GM10248 (cell line): ENCODE measurements at places on chromosomes 3 and 15.

DNA sequence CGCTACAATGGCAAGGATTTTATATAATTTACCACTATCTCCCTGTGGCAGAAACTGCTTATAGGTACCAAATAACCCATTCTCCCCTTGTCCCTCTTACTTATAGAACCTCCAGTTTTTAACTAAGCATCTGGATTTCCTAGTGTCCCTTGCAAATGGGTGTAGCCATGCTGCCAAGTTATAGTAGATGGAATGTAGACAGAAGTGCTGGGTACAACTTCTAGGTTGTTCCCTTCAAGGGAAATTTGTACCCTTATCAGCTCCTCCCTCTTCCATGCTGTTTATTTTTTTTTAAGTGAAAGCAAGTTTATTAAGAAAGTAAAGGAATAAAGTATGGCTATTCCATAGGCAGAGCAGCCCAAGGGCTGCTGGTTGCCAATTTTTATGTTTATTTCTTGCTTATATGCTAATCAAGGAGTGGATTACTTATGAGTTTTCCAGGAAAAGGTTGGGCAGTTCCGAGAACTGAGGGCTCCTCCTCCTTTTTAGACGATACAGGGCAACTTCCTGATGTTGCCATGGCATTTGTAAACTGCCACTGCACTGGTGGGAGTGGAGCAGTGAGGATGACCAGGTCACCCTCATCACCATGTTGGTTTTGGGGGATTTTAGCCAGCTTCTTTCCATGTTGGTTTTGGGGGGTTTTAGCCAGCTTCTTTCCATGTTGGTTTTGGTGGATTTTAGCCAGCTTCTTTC, 40.1 kb upstream of the TM4SF19 start:
- DNase-seq, result no peak

- no peak for DNase-seq
Measured at GRCh38 chr15:89177116-89177515, 44.3 kb downstream of the RLBP1 start.

- peak; percentile 94 for DNase-seq
Measured at GRCh38 chr3:158097593-158098308, 8.5 kb downstream of the SHOX2 start.

GRCh38 chr3:17983106-17983505, 240.7 kb upstream of the TBC1D5 start:
- no peak for DNase-seq

DNA sequence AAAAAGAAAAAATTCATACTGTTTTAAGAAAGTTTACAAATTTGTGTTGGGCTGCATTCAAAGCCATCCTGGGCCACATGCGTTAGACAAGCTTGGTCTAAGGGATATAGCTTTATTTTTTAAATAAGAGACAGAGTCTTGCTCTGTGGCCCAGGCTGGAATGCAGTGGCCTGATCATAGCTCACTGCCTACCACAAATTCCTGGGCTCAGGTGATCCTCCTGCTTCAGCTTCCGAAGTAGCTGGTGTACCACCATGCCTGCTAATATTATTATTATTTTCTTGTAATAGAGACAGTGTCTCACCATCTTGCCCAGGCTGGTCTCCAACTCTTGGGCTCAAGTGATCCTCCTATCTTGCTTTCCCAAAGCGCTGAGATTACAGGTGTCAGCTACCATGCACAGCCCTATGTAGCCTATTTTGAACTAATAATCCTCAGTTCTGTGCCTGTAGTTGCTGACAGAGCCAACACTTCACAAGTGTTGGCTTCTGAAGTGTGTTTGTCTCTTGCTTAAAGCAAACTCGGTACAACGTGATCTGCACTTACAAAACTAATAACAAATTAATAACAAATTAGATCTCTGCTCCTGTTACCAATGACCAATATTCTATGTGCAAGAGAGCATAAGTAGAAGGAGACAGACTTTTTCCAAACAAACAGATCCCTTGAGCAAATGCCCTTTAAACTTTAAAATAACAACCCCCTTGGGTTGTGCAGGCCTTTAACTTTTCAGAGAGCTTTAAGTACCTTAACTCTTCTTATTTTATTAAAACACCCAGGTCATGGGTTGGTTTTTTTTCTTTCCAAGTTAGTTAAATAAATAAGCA, 135.2 kb downstream of the VGLL4 start:
- DNase-seq, result no peak

GRCh38 chr15:77744398-77744797, 111.7 kb upstream of the LINGO1 start:
- DNase-seq, result no peak

DNA sequence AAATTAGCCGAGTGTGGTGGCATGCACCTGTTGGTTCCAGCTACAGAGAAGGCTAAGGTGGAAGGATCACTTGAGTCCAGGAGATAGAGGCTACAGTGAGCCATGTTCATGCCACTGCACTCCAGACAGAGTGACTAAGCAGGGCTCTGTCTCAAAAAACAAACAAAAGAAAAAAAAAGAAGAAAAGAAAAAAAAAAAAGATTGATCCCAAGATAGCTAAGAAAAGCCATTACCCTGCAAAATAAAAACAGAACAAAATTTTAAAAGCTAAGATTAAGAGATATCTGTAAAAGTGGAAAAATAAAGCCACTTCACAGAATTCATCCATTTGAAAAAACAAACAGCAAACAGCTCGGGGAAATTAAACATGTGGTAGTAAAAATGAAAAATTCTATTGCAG, 23.8 kb downstream of the LRRC2 start:
- no peak for DNase-seq

- DNase-seq, result no peak
Measured at GRCh38 chr3:136938334-136938733, 19.4 kb upstream of the IL20RB start.
